ENCODE measurements at places on chromosomes 13 and 19.

DNA sequence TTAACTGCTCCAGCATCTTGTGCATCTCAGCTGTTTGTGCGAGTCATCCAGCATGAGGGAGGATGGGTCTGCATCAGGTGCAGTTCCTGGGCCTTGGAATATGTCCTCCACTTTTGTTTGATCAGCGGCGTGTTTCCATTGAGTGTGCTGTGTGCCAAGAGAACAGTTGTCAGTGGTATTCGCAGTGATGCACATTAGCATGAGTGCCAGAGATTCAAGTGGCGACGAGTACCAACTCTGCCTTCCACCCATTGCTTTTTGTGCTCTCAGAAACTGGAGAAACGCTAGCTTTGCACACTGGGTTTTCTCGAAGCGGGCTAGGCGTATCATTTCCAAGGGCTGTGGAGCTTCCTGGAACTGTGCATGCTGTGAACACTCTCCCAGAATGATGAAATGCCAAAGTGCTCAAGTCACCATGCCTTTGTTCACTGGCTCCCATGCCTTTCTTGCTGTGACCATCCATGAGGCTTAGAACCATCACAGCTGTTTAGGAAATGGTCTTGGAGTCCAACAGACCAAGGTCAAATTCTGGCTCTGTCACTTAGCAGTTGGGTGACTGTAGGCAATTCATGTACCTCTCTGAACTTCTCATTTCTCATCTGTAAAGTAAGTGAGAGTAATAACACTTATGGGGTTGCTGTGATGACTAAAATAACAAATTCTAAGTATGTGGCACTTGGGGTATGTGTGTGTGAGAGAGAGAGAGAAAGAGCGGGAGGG is 18.4 kb downstream of the LRCH1 start:
- no peak for DNase-seq

DNA sequence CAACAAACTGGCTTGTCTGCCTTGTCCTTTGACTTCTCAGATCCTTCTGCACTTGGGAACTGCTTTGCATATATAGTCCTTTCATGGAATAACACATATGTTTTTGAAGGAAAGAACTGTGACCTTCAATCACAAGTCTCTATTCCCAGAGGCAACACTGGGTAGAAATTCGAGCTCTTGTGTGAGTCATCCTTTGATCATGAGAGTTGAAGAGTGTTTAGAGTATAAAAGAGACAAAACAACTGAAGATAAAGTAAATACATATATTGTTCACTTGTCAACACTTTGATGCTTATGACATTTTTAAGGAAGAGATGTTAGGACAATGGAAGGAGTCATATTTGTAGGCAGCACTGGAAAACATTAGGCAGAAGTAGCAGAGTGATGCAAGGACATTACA is 5.2 kb upstream of the OR7A5 start:
- no peak for DNase-seq

DNA sequence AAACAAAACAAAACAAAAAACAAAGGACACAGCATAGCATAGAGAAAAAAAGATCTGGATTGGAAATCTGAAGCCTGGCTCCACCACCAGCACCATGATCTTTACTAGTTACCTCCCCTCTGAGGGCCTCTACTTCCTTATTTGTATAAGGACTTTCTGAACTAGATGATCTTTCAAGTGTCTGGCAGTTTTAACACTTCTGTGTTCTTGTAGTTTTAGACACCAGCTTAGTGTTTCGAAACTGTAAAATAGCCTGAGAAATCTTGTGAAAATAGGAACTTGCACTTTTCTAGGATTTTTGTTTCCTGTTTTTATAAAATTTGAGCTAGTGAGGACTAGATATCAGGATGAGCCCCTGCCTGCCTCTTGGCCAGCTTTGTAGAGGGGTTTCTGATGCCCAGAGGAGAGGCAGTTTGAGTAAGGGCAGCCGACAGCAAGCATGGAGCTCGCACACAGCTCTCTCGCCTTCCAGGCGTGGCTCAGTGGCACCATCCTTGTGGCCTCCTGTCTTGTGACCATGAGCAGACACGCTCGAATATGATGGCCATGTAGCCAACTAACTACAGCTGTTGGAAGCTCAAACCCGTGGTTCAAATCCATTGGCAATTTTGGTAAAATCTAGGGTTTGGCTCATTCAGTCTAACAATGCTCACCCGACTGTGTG is 319.0 kb downstream of the KCNRG start:
- DNase-seq, result no peak

DNA sequence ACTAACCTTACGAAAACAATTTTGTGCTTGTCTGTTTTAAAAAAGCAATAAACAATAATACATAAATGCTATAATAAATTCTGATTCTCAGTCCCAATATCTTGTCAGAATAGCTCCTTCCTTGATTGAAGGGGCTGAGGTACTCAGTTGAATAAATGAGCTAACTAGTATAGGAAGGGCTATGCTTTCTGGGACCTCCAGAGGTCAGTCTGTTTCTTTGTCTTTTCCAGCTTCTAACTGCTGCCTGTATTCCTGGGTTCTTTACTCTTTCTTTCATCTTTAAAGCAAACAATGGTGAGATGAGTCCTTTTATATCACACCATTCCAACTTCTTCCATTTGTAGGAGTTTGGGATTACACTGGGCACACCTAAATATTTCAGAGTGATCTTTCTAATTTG is 1297.0 kb upstream of the ATXN8OS start:
- no peak for DNase-seq

- DNase-seq, result no peak
These were observed 11.2 kb upstream of the KLF12 start for GRCh38 chr13:74145249-74145975.

All from stimulated activated CD4-positive, alpha-beta T cell treated with anti-CD3 and anti-CD28 coated beads, Interleukin-4, amount 100 ng/mL, for 24 hours (primary cell).